ENCODE measurements at places on chromosomes 3 and 15.

- no peak for DNase-seq
Measured at GRCh38 chr3:14208977-14209394, 30.4 kb downstream of the LSM3 start.

DNA sequence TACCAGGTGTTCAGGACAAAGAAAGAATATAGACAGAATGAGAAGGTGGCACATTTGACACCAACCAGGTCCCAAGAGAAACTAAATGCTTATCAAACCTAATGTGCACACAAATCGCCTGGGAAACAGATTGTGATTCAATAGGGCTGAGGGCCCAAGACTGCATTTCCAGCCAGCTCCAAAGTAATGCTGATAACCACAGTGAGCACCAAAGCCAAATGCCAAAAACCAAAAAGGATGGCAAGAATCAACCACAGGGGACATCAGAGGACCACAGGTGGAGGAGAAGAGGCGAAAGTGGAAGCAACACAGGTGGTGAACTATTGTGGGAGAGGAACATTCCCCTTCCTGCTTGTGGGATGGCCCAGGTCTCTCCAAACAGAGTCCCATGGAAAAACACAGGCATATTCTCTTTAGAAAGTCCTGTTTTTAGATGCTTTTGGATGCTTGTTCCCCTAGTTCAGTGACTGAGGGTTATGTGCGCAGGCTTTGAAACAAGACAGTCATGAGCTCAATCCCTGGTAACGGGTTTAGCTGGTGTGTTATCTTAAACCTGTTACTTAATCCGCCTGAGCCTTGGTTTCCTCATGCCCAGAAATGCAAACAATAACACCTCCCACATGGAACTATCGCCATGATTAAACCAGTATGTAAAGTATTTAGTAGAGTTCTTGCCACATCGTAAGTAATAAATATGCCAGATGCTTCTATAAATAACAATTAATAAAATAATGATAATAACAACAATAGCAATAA lies 241.7 kb downstream of the ATP8B4 start:
- DNase-seq: no peak

DNA sequence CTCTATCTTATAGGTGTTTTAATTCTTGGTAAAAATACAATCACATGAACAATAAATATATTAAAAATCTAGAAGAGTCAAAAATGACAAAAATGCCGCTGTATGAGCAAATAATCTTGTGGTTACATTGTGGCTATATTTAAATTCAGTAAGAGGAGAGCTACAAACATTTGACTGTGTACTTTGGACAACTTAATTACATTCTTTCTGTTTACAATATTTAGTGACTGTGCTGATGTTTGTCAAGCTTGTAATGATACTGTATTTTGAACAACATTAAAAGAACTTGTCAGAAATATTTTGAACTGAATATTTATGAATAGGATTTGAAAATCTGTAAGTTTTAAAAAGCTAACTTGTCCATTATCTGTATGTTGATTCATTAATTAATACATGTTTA lies 598.3 kb downstream of the SI start:
- no peak for DNase-seq

DNA sequence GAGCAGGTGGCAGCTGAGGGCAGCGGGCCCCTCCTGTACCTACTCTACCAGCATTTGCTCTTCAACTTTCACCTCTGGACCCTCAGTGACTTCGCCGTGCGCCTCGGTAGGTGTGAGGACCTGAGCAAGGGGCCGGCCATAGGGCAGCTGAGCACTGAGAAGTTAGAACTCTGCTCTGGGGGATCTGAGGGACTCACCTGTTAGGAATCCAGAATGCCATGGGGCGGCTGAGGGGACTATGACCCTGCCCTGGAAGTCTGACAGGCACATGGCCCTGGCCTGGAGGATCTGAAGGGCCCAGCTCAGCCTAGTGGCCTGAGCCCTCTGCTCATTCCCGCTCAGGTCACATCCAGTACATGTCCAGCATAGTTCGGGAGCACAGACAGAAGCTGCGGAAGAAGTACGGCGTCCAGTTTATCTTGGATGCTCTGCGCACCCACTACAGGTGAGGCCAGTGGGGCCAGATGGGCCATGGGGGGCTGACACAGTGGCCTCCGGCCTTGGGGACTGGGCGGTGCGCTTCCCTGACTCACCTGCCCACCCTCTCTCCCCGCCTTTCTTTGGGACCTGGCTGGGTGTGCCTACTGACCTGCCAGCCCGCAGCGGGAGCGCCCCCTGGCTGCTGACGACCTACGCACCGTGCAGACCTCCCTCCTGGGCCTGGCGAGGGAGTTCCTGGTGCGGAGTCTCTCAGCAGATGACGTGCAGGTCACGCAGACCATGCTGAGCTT lies 18.8 kb downstream of the NBEAL2 start:
- peak; percentile 33 for DNase-seq

DNA sequence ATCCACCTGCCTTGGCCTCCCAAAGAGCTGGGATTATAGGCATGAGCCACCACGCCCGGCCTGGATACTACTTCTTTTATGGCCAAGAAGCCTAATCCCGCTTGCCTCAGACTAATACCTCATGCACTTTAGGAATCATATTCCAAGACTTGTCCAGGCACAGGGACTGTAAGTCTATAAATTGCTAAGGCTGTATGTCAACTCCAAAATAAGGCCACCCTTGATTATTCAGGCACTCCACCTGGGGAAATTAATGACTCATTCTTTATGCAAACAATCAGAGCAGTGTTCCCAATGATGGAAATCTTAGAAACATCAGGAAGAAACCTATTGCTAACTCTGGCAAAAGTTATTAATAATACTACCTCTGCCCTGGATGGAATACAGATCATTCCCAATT lies 98.4 kb downstream of the ERC2 start:
- DNase-seq: no peak

GRCh38 chr15:41982133-41982930 lies 10.0 kb upstream of the EHD4 start:
- DNase-seq: no peak

DNA sequence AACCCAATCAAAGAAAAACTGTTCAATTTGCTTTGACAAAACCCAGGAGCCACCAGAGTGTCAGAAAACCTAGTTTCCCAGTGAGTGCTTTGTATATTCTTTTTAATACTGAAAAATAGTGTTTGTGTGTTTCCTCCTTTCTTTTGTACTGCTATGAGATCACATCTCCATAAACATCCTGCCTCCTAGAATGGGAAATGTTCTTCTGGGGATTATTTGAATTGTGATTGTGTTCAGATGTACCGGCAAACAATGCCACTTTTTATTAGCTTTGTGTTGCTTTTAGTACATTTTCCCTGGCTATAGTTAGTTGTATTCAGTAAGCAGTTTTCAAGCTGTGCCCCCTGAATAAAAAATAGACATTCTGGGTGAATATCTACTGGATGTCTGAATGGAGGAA lies 148.0 kb upstream of the NR2E3 start:
- no peak for DNase-seq

DNA sequence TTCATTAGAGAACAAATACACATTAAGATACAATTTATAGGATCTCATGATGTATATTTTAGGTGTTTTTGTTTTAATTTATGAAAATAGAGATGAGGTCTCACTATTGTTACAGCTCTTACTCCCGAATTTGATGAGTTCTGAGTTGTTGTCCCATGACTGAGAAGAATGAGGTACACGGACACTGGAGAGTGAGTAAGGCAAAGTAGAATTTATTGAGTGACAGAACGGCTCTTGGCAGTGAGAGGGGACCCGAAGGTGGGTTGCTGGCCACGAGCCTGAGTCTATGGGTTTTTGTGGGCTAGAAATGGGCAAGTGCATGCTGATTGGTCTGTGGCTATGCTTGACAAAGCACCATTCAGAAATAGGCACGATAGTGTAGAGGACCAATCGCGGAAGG lies 3.1 kb upstream of the RNF168 start:
- DNase-seq: no peak

DNA sequence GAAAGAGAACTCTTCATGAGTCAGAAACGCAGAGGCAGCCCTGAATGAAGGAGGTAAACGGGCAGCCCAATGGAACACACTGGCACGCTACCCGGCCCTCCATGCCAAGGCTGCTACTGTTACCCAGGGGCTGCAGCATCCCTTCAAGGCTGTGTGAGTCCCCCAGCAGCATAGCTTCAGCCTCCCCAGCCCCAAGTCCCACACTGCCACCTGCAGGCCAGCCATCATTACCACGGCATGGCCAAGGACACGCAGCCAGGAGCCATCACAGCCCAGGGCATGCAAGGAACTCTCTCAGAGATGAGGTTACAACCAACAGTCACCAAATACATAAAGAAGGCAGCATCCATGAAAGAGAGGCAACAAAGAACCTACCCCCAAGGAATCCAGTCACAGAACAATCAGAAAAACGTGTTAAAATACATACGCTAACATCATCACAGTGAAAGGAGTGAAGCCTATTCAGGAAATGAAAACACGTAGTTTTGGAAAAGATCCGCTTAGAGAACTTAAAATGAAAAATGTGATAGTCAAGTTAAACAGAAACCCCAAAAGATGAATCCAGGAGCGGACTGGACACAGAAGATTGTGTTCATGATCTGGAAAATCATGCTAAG lies 22.4 kb downstream of the PLA2G4F start:
- no peak for DNase-seq

DNA sequence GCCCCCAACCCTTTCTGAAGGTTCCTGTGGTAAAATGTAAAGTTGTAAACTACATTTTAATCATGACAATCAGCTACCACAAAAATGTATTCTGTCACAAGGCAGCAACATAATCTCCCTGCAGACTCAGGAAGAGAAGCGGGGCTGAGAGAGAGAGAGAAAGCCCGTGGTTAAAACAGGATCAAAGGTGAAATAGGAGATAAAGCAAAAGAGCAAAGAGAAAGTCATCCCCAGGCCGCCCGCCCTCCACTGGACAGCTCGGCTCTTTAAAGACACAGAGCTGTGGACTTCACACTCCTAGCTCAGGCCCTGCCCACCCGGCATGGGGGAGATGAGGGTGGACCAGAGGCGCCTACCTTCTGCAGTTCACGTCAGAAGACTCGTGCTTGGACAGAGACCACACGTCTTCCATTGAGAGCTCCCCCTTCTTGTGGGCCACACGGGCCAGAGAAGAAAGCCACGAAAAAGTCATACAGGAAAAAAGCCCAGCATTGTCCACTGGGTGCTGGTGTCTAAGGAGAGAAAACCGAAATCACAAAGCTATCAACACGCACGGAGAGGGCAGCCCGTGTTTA lies 29.4 kb downstream of the ABCC5 start:
- no peak for DNase-seq

DNA sequence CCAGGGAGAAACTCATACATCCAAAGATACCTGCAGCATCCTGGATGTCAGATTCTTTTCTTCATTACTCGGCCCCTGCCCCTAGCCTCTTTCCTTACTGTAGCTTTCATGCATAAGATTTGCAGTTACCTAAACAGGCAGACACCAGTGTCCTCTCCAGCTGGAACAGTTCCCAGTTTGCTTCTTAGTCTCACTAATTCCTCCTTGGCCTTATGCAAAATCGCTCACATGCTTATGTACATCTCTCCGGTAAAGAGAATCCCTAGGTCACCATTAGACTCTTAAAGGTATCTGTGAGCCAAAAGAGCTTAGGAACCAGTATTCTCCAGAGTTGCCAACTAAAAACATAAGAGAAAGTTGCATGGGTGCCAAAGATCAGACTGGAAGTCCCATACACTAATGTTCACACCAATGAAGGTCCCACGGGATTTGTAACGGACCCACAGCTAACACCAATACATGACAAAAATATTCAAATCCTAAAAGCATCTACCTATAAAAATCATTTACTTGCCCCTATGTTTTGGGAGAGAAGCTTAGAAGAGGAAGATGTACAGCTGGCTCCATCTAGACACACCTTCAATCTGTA lies 66.6 kb downstream of the CBLB start:
- DNase-seq: no peak

DNA sequence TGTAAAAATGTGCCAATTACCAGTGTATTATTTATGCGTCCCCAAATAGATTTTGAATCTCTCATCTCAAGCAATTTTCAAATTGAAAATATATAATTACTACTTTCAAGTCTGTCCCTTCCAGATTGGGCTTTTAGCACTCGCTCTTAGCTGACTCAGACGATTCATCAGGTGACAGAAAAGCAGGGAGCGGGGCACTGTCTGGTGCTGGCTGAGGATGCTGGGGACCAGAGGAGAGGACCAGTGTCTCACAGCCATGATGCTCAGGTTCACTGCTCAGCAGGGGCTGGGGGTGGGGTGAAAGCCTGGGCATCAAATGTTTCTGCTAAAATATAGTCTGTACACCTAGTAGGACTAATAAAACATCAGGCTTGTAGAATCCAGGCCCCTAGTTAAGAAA lies 199.9 kb downstream of the GABRG3 start:
- DNase-seq: no peak

DNA sequence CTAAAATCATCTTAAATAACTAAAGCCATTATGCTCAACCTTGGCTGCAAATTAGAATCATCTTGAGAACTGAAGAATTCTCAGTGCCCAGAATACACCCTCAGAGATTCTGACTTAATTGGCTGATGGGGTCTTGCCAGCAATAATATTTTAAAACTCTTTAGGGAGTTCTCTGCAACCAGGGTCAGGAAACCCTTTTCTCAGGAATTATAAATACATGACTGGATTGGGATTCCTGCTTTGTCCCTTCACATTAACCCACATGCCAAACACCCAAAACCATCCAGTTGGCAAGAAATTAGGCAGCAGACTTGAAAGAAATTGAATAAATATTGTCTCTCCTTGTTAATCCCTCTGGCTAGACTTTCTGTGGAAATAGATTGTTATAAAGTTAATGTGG lies 482.3 kb upstream of the NECTIN3 start:
- no peak for DNase-seq

GRCh38 chr3:14266361-14266760 lies 87.7 kb downstream of the LSM3 start:
- DNase-seq: peak; percentile 43

DNA sequence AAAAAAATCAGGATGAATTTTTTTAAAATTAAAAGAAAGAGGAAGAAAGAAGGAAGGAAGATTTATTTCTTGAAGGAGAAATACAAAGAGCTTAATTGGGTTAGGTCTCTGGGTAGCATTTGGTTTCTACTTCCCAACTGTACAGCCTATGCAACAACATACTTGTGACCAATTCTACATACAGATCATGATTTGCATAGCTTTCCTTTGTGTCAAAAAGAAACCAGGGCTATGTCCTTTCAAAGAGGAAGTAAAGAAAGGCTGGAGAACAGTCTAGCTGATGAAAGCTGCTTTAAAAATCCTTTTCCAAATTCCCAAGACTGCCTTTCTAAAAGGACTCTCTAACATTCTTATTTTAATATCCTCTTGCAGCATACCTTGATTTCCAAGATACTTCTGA lies 6.1 kb upstream of the HGD start:
- no peak for DNase-seq

GRCh38 chr3:66402596-66403290 lies 98.1 kb downstream of the LRIG1 start:
- peak; percentile 40 for DNase-seq

- no peak for DNase-seq
Measured at GRCh38 chr15:63274427-63274826, 3.0 kb upstream of the APH1B start.

- DNase-seq: no peak
Measured at GRCh38 chr3:62241279-62241678, 132.1 kb downstream of the FEZF2 start.

DNA sequence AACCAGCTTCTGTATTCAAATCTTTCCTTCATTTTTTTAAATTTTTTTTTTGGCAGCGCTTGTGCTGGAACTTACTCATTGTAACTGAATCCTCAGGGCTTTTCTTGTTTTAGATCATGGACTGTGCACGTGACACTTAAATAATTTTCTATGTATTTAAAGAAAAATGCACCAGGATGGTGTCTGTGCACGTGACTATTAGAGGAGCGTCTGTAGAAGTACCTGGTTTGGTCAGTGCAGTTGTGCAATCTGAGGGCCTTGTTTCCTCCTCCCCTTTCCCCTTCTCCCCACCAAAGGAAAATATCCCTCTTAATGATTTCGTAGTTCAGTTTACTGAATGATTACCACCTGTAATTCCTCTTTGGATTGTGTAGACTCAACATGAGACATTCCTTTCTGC lies 31.3 kb downstream of the EDEM1 start:
- no peak for DNase-seq

All from dorsolateral prefrontal cortex (tissue), 122 donors.